GM12864 (cell line): ENCODE measurements at places on chromosomes 1 and 21.

GRCh38 chr1:233064988-233065387 is 114.6 kb downstream of the NTPCR start:
- DNase-seq: no peak

- no peak for DNase-seq
These were observed 3.0 kb downstream of the MORC3 start for GRCh38 chr21:36323032-36323431.

DNA sequence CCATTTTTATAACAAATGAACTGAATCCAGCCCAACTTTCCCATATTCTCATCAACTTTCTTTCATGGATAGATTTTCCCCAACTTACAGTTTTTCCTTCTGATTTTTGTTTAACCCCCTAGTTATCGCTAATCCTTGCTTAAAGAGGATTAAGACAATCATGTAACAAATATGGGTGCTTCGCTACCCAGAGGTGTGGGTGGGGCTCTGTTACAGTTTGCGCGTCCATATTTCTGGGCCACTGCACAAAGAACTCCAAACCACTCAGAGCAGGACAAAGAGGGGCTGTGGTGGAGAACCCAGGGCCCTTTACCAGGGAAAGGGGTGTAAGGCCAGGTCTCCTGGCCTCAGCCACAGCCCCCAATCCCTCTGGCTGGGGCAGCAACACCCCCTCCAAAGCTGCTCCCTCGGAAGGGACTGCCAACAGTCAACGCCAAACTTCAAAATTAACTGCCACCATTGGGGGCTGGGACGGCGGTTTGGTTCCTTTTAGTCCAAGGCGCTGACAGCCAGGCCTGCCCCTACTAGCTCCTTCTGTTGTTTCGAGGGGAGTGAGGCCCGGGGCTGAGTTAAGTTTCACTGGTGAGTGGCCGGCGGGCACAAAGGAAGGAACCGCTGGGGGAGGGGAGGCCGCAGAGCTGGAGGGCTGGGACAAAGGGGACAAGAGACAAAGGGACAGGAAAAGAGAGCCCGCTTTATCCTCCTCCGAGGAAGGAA is 27.9 kb downstream of the SSBP3 start:
- no peak for DNase-seq

GRCh38 chr1:167288390-167289074 is 67.8 kb downstream of the POU2F1 start:
- DNase-seq: no peak

- DNase-seq: no peak
These were observed 48.9 kb downstream of the C4BPA start for GRCh38 chr1:207152792-207153468.

DNA sequence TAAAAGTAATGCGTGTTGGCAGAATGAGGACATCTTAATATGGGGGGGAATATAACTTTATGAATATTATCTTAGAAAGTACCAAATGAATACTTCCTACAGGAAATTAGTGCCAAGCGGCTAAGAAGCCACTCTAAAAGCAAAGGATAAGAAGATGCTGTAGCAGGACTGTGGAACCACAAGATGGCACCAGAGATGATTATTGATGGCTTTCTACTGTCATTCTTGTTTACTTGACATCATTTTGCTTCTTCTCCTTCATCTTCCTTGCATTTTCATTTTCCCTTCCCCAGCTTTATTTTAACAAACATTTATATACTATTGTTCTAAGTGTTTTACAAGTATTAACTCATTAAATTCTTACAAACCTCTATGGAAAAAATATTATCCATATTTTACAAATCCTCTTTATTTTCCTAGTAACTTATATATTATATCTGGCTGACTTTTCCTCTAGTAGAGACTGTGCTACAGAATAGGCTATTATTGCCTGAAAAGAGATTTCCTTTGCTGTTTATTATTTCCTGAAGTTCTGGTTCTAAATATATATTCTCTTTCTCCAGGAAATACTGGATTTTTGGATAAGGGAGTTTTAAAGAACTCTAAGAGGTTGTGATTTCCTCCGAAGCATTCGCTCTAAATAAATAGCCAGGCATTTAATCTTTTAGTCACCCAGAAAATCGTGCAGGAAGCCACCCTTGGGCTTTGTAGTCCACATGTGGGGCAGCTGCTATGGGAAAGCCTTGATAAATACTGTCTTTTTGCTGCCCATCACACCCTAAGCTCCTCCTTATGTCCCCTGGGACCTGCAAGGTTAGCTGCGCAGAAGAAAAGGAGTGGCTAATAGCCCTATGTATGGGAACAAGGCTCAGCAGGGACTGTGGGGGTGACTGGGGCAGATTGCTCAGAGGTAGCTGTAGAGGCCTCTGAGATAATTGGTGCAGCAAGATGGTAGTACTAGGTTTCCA is 69.8 kb downstream of the TPR start:
- DNase-seq: no peak

- DNase-seq: no peak
These were observed 107.9 kb downstream of the RYR2 start for GRCh38 chr1:237149857-237150256.

- DNase-seq: no peak
These were observed 48.4 kb downstream of the JAK1 start for GRCh38 chr1:64917907-64918306.

DNA sequence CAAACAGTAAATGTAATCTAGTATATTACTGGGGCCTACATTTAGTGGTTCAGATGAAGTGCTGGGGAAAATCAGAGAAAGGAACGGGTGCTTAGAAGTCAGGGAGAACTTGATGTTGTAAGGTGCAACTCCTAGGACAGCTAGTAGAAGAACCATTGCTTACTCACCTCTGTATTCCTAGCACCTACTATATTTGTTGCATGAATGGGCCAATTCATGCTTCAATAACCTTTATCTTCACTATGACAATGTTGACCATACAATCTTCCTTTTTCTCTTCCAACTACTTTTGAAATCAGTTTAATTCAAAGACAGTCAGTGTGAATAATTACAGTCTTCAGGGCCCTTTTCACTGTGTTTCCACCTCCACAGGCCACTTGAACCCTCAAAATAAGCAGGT is 125.0 kb upstream of the DMRTA2 start:
- DNase-seq: no peak

GRCh38 chr1:147515045-147515869 is 26.0 kb upstream of the BCL9 start:
- no peak for DNase-seq

DNA sequence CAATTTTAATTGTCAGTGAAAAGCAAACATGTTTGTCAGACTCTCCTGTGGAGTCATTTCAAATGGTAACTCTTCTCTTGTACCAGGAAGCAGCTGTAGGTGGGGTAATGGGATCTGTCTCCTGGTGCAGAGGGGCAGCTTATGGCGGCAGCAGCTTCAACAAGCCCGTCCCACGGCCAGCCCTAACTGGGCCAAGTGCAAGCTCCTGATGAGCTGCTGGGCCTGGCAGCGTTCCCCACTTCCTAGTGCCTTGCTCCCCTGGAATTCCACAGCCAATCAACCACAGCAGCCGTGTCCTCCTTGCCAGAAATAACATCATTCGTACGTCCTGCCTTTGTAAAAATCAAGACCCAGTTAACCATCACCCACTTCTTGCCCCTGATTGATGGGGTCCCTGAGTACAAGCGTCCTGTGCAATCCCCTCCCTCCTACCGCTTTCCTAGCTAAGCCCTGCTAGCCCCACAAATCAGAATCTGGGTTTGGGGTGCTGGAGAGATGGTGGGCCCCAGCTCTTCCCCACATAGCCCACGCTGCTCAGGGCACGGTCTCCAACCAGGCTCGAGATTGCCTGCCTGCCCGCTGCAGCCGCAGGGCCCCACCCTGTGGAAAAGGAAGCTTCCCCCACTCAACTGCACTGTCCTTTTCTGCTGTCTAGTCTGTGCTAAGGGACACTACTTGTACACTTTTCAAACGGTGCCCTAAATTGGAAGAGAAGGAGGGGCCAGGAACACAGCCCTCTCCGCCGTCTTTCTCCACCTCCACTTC is 61.2 kb downstream of the TOR1AIP2 start:
- no peak for DNase-seq

DNA sequence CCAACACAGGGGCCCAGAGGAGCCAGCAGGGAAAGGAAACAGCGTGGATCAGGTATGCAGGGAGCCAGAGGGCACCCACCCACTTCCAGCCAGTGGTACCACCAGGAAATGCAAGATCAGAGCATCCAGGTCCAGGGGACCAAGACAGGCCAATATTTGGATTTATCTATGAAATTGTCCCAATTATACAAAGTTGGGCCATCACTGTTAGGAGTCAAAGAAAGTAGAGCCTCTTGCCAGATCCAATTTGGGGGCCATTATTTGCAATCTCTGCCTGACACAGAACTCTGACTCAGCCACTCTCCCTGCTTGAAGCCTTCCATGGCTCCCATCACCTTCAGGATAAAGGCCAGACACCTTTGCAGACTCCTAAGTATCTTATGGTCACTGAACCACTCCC is 21.1 kb upstream of the TAS1R2 start:
- no peak for DNase-seq

- DNase-seq: no peak
These were observed 12.7 kb upstream of the C1orf159 start for GRCh38 chr1:1128454-1129139.
